ENCODE measurements at places on chromosomes 5 and 9. TPM values are rescaled to one million over a fixed set of nuclear protein-coding genes. Genes with fewer than 3 reads are reported as not detected.

Gene CD274
- total RNA-seq = 15.0 TPM

Gene CCDC192
- total RNA-seq = not detected

Gene SPINK4
- not detected for total RNA-seq

Gene NXNL2
- total RNA-seq = not detected

DNA sequence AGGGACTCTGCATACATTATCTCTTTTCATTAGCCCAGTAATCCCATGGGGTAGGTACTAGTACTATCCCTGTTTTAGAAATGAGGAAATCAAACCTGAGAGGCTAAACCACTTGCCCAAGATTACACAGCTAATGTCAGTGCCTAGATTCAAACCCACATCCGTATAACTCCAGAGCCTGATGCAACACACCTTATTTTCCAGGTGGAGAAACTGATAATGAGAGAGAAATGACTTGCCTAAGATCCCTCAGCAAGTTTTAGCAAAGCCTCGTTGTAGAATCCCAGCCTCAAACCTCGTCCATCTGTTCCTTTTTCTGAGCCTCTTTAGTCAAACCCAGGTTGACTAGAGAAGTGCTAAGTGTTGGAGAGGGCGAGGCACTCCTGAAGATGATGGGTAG, 1.1 kb upstream of the ADAM19 start:
- no peak overlapping the region for H3K27ac ChIP-seq
- H3K4me3 ChIP-seq = no peak overlapping the region
- peaks cover 5% of the 10 kb centered on the region for H3K36me3 ChIP-seq

DNA sequence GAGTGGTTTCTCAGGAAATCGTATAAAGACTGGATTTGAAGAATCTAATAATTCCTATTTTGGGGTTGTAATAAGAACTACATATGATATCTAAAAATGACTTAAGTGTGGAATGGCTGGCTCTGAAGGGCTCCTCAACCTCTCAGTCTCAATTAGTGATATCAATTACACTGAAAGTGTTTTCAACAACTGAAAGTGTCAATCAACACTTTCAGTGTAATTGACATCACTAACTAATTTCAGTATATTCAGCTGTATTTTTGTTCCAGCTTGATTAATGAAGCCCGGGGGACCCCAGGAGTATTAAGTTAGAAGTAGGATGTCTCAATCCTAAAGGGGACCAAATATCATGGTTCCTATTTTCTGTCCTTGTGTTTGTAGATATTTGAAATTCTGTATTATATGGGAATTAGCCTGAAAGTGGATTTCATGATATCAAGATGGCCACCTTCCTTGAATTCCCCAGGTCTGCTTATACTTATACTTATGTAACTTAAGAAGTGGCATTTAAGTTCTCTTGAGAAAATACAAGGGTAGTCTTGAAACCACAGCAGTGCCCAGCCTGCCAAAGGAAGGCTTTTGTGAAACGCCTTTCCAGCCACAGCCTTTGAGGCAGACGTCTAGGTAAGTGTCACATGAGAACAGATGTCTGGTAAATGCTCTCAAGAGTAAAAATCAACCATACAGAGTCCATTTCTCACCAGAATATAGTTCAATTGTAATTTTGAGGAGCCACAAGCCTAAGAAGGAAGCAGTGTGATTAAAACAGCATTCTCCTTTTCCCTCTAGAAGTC, 4.6 kb downstream of the BASP1 start:
- no peak for DNase-seq
- H3K36me3 ChIP-seq = peaks cover 2% of the 10 kb centered on the region
- no peak overlapping the region for H3K27ac ChIP-seq

- H3K36me3 ChIP-seq = peaks cover 25% of the 10 kb centered on the region
- H3K27me3 ChIP-seq = no peaks in the 10 kb centered on the region
- H3K4me1 ChIP-seq = no peaks in the 10 kb centered on the region
- H3K4me3 ChIP-seq = no peak overlapping the region
- H3K27ac ChIP-seq = no peak overlapping the region
Measured at GRCh38 chr5:79301046-79301712, 65.2 kb downstream of the JMY start.

Measured in activated naive CD4-positive, alpha-beta T cell treated with anti-CD3 and anti-CD28 coated beads for 36 hours (primary cell).